ENCODE measurements at places on chromosomes 16 and 17.

DNA sequence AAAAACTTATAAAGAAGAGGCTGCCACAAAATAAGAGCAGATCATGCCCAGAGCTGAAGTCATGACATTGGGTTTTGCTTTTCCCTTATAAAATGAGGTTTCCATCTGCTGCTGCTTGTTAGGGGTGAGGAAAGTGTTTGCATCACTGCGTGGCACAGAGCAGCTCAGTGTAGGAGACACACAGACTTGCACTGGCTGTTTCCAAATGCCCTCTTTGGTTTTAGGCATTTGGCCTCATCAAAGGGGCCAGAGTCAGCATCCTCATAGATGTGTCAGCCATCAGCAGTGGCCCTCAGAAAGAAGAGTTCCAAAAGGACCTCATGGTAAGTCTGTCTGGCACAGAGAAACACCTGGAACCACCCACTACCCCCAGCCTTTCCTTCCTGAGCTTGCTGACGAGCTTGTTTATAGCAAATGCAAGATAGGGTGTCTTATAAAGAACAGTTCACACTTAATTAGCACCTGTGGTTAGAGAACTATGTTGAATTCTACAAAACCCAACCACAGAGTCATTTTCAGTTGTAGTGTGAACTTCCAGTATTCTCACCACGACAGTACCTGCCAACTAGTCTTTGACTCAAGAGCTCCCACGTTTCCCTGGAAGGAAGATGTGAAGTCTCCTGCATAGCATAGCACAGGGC is 17.0 kb downstream of the VWA3A start:
- DNase-seq, result no peak

GRCh38 chr17:27458524-27458908 is 2.3 kb downstream of the KSR1 start:
- DNase-seq, result no peak

- no peak for DNase-seq
These were observed 17.7 kb downstream of the SIAH1 start for GRCh38 chr16:48367441-48368049.

DNA sequence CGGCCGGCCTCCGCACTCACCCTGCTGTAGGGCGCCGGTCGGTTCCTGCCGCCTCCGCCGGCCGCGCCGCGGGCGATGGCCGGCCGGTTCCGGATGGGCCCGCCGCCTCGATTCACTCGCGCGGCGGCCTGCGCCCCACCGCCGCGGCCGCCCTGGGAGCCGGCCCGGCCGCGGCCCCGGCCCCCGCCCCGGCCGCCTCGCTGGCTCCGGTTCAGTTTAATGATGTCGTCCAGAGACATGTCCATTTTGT is 158 bp downstream of the ALYREF start:
- DNase-seq, result no peak

- no peak for DNase-seq
These were observed 35.4 kb upstream of the LYRM9 start for GRCh38 chr17:27928587-27928986.

All from effector CD4-positive, alpha-beta T cell (primary cell).